ENCODE measurements at places on chromosomes 3 and 15.

DNA sequence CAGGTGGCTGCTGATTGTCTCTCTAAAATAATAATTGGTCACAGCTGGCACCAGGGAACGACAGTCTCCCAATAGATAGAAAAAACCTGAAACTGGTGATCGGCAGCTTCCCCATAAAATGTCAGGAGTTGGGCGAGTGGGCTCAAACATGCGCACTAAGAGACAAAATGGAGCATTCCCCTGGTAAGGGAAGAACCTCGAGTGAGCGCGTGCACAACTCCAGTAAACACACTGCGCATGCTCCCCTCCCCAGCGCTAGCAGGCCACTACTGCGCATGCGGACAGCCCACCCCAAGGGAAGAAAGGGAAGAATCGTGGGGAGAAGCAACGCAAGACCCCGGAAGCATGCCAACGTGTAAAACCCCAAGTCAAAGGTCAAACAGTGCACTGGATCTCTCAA lies 7.7 kb upstream of the STARD5 start:
- DNase-seq = no peak

DNA sequence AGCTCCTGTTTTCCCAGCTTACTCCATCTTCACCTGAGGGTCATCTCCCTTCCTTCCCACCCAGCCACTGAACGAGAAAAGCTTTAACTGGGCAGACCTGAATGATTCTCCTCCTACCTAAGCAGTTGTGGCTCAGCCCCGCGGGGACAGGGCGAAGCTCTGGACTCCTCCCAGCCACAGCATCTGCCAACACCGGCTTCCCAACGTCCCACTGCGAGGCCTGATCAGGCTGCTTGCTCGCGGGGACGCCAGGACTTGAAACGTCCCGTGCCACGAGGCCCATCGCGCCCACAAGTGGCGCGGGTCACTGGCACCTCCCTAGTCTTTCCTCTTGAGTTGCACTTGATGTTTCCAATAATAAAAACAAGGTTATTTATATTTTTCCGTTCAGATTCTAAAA lies at the start of gene SPATA16:
TSS of gene SPATA16 (minus strand) at position 250 of the 400 bp plus-strand sequence. CDS start 23,504 bp downstream, outside the sequence.
- no peak for DNase-seq

GRCh38 chr15:71154607-71155200 lies 39.4 kb downstream of the THSD4 start:
- DNase-seq = no peak

- no peak for DNase-seq
These were observed 2.3 kb downstream of the SEMA3G start for GRCh38 chr3:52442409-52443267.

DNA sequence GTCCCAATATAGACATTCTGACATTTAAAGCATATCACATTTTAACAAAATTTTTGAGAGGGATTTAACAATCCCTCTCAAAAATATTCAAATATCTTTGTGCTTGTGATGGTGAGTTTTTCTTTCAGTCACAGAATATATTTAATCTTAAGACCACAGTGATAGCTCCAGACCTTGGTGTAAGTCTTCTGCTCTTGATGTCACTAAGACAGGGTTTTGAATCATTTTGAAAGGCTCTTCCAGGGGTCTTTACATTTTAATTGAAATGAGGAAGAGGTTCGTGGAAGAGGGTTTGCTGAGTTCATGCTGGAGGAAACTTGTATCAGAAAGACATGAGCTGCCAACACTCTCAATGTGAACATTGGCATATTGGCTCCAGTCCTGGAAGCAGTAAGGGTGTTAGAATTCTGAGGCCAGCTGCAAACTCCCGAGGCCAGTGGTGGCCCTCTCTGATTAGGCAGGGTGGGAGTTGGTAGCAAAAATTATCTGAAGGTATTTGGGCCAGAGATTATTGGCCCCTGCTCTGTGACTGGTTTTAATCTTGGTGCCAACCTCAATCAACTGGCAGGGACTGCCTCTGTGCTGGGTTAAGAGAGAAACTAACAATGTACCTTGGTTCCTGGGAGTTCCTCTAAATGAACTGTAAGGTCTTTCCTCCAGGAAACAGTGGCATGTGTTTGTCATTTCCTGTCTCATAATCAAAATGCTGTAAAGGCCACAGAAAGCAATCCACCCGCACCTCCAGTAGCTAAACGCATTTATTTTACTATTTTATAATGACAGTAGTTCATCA lies 5.3 kb downstream of the POU1F1 start:
- no peak for DNase-seq

GRCh38 chr3:37986479-37987314 lies 3.9 kb upstream of the VILL start:
- DNase-seq = no peak

GRCh38 chr15:49387471-49387870 lies 35.6 kb upstream of the FGF7 start:
- no peak for DNase-seq

DNA sequence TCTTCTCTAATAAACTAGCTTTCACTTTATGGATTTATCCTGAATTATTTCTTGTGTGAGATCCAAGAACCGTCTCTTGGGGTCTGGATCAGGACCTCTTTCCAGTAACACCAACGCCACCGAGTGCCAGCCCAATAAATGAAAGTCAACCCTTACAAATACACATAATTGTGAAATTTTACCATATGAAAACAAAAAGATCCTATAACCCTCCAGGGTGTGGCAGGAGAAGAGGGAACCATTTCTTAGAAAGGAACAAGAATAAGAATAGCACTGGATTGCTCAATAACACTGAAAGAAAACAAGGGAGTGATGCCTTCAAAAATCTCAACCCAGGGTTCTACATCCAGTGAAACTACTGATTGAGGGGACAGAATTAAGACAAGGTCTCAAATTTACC lies 51.6 kb upstream of the ACKR4 start:
- no peak for DNase-seq

DNA sequence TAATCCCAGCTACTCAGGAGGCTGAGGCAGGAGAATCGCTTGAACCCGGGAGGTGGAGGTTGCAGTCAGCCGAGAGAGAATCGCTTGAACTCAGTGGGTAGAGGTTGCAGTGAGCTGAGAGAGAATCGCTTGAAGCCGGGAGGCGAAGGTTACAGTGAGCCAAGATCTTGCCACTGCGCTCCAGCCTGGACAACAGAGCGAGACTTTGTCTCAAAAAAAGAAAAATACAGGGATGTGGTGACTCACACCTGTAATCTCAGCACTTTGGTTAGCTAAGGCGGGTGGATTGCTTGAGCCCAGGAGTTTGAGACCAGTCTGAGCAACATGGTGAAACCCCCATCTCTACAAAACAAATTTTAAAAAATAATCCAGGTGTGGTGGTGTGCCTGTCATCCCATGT lies 26.8 kb downstream of the UBE2E1 start:
- DNase-seq = no peak

DNA sequence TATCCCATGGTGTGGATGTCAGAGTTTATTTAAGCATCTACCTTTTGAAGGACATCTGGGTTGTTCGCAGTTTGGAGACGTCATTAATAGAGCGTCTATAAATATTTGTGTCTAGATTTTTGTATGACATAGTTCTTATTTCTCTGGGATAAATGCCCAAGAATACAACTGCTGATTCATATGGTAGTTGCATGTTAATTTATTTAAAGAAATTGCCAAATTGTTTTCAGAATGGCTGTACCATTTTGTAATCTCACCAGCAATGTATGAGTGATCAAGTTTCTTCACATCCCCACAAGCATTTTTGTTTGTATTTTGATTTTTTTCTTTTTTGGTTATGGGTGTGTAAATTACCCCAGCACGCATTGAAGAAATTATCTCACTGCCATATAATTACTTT lies 656.9 kb downstream of the NTRK3 start:
- no peak for DNase-seq

DNA sequence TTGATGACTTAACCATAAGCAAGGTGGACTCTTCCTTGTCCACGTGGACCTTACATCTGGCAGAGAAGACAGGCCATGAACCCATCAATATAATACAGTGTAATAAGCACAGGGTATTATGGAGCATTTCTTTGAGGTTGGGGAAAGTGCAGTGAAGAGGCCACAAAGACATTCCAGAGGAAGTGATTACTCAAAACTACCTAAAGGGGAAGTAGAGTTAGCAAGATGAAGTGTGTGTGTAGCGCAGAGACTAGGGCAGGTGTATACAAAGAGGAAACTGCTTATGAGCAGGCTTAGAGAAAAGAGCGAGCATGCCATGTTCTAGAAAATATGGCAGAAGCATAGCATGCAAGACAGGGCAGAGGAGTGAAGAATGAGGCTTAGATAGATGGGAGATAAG lies 17.9 kb downstream of the CP start:
- DNase-seq = no peak

DNA sequence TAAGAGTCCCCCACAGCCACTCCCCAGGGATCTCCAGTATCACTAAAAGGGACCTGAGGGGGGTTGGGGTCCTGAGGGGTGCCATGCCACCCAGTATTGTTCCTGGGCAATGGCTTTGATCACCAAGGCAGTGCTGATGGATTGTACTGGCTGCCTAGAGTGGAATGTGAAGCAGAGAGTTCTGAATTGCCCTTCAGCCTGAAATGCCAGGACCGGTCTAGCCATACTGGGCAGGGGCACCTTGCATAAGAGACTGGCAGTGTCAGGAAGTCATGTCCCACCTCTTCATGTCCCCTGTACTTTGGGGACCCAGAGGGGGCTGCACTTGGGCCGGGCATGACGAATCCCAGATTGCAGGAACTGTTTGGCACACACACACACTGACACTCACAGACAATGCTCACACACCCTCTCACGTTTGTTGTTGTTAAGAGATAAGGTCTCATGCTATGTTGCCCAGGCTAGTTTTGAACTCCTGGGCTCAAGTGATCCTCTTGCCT lies 4.5 kb upstream of the TKT start:
- no peak for DNase-seq

- DNase-seq = no peak
These were observed 3.7 kb upstream of the GNAI2 start for GRCh38 chr3:50232303-50232702.

- DNase-seq = no peak
These were observed 26.2 kb upstream of the SLC12A8 start for GRCh38 chr3:125238759-125239158.

DNA sequence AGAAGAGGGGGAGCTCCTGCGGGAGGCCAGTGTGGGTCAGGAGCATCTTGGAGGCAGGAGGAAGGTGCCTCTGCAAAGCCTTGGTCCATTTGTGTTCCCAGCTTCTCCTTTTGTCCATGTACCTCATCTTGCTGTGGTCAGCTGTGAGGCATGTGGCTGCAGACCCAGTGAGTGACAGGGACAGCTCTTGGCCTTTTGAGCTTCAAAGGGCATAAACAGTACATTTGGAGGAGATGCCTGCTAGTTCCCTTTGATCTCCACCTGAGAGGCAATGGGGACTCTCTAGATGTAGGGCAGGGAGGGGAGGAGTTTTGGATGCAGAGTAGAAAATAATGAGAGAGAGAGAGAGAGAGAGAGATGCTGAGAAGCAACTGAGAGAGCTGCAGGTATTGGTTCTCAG lies 270.0 kb downstream of the TLE3 start:
- DNase-seq = no peak

DNA sequence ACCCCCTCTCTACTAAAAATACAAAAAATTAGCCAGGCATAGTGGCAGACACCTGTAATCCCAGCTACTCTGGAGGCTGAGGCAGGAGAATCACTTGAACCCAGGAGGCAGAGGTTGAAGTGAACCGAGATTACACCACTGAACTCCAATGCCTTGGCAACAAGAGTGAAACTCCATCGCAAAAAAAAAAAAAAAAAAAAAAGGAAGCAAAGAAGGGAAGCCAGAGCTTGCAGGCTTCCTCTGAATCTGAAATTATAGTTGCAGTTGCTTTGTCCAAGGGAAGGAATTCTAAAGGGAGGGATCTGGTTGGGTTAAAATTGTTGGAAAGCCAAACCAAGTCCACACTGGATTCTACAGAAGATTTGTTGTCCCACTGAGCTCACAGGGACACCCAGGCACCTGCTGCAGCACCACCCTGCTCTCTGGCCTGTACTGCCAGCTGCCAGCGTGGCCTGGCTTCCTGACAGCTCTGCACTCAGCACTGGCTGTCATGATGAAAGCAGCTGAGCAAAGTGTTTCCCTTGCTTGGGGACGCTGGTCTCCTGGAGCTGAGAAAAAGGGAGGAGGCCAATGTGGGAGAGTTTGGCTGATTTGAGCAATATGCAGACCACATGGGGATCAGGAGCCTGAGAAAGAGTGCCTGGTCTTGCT lies 88.8 kb upstream of the HES1 start:
- DNase-seq = peak; percentile 21

GRCh38 chr3:174957551-174958001 lies 98.4 kb downstream of the NAALADL2 start:
- DNase-seq = peak; percentile 59

- DNase-seq = no peak
These were observed 68.3 kb downstream of the IFT80 start for GRCh38 chr3:160330690-160331089.

DNA sequence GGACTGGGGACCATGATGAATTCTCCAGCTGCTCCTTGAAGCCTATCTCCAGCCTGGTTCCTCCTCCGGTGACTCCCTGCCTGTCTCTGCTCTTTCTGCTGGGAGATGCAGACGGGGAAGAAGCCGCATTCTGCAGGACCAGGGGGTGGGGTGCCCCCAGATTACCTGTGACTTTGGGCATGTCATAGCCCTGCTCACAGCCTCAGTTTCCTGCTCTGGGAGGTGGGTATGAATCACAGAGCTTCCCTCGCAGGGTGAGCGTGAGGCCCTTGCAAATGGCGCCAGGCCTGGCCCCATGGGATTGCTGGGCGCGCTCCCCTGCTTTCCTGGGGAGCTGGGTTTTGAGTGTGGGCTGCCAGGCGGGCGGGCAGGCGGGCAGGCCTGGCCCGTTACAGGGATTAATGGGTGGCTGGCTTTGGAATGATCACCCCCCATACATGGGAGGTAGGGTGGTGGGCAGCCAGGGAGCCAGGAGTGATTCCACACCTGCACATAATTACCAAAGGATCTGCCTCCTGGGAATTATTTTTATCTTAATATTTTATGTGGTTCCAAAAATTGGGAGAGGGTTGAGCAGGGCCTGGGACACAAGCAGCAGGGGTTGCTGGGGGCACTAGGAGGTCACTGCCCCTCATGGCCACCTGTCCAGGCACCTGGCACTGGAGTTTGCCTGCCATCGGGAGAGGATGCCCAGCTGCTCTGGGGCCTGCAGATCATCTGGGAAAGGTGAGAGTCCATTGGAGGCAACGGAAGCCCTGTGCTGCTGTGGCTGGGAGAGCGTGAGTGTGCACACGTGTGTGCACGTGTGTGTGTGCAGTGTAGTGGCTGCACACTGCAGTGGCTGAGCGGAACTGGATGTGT lies 106.8 kb downstream of the WNT7A start:
- DNase-seq = no peak

- no peak for DNase-seq
These were observed 61.4 kb downstream of the ZNF609 start for GRCh38 chr15:64521726-64522164.

GRCh38 chr15:52357949-52358348 lies 62.3 kb upstream of the MYO5C start:
- DNase-seq = no peak

GRCh38 chr3:66497985-66498671 lies 2.7 kb downstream of the LRIG1 start:
- DNase-seq = no peak

- DNase-seq = no peak
These were observed 193.5 kb downstream of the TNIK start for GRCh38 chr3:171266740-171267073.

- no peak for DNase-seq
These were observed 104.7 kb upstream of the LINGO1 start for GRCh38 chr15:77737238-77738037.
